ENCODE measurements at places on chromosomes 5 and 9. TPM values are rescaled to one million over a fixed set of nuclear protein-coding genes. Genes with fewer than 3 reads are reported as not detected.

Gene SEC16A
- total RNA-seq = 18.8 TPM

DNA sequence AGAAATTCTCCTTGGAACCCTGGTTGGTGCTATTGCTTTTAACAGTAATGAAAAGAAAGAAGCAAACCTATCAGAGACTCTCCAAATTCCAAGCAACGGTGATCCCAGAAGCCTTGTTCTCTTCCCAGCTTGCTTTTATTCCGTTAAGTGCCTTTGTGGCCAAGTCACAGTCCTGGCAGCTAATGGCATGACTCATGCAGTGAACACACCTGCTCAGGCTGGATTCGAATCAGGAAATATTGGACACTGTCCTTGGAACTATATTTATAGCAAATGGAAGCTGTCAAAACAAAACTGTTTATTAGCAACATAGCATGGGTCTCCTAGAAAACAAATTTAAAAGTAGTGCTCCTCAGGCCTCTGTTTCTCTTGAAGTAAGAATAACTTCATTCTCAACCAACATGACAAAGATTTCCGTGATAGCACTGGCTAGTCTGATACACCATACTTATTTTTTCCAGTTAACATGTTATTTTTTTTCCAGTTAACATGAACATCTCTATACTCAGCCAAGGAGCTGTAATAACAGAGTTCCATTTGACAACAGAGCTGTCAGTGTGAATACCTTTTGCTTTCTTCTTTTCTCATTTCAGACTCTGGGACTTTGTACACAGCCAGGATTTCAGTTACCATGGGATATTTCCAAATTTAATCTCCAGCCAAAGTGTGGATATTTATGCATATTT lies 502.4 kb downstream of the GADD45G start:
- peak; percentile 65 for DNase-seq

- DNase-seq = no peak
Measured at GRCh38 chr5:50967563-50968355, 301.3 kb downstream of the PARP8 start.

GRCh38 chr9:70127036-70127435 lies 83.4 kb downstream of the MAMDC2 start:
- DNase-seq = no peak

GRCh38 chr9:118362596-118362995 lies 658.4 kb downstream of the TLR4 start:
- DNase-seq = no peak

DNA sequence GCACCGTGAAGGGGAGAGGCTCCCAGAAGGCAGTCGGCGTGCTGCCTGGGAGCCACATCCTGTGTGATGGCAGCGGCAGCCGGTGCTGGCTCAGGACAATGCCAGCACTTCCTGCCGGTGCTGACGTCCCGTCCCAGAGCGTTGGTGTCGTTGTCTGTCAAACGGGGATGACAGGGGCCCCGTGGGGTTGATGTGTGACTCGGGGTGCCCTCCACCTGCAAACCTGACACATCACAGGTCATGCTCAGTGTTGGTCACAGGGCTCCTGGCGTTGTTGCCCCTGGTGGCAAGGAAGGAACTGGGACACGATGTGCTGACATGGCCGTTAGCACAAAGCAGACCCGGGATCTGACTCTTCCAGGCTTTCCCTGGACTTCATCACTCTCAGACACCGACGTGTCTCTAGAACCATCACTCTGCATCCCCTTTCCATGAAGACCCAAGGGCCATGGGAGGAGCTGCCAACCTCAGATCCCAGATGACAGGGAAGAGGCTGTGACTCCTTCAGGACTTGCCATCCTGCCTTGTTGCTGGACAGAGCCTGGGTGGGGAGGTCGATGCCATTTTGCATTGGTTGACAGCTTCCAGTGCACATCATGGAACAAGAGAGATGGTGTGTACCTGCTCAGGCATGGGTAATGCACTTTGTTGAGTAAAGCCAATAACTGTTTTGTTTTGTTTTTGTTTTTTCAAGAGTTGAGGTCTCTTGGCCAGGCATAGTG lies 21.5 kb downstream of the PLPP7 start:
- DNase-seq = no peak

Gene CANX
- 155 TPM for total RNA-seq

Gene ZNF483
- 46.7 TPM for total RNA-seq

DNA sequence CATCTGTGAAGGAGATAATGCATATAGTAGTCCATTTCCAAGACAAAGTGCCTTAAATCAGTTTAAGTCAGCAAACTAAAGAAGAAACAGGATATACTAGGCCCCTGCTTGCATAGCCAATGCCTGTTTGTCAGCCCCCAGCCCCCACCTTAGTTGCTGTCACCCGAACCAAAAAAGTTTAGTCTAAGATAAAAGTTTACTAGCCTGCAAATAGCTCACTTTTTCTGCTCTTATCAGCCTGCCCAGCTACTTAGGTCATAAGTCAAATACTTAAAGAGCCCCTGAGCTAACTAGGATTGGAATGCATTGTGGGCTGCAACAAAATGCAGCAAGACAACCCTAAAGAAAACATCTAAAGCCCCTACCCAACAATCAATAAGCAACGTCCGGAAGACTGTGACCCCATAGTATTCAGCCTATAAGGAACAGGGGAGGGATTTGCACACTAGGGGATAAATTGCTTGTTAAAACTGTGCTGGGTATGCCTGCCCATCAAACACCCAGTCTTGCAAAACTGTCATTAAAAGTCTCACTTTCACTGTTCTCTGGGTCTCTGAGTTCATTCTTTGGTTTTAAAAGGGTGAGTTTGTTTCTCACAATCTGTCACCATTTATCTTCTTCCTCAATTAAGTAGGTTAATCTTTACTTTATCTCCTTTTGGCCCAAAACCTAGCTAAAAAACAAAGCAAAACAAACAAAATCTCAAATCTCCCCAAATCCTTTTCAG lies 92.4 kb upstream of the CEP78 start:
- no peak for DNase-seq

DNA sequence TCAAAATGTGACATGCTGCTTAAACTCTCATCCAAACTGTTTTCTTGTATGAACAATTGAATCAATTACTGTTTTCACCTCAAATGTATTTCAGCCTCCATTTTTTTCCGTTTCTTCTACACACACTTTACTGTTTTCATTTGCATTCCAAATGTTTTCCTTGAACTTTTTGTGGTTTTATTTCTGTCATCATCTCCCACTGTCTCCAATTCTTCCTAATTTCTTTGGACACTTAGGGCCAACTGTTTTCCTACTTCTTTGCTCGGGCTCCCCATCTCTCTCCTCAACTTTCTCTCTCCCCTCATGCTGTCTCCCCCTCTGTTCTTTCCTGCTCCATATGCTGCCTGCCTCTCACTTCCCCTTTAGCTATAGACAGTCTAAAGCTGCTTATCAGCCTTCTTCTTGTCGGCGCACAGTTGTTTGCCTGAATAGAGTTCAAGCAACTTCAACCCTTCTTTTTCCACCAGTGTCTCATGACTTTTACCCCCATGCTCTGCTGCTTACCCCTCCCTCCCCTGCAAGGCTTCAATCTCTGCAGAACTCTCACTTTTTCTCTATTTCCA lies 443.4 kb downstream of the DTWD2 start:
- DNase-seq = no peak

Gene BARX1
- total RNA-seq = 0.67 TPM

- no peak for DNase-seq
Measured at GRCh38 chr5:133882846-133883245, 85.6 kb downstream of the C5orf15 start.

Gene FAM200C
- 34.1 TPM for total RNA-seq

DNA sequence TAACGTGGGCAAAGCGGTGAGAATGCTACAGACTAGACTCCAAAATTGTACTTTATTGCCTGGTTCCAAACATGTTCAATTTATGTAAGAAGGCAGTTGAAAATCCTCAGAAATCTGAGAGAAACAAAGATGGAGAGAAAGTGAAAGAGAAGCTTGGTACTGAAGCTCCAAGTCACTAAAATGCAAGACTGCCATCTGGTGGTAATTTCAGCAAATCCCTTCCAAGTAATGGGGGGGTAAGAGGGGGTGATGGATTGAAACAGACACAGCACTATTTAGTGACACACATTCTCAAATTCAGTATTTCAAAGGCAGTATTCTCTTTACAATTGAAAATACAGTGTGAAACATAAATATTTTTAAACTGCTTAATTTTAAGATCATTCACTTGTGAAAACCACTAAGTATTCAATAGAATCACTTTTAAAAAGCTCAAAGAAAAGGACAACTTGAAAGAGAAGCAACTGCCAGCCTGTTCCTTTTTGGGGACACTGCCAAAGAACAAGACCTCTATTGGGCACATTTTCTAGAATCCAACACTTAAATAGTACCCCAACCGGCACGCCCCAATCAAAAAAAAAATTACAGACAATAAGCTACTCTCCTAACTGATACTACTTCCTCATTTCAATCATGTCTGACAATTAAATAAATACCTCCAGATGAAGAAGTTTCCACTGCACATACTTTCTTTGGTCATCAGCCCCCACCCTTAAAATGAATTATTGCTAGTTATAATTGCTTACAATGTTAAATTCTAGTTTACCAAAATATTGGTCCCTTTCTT lies 131.5 kb downstream of the AGTPBP1 start:
- no peak for DNase-seq

DNA sequence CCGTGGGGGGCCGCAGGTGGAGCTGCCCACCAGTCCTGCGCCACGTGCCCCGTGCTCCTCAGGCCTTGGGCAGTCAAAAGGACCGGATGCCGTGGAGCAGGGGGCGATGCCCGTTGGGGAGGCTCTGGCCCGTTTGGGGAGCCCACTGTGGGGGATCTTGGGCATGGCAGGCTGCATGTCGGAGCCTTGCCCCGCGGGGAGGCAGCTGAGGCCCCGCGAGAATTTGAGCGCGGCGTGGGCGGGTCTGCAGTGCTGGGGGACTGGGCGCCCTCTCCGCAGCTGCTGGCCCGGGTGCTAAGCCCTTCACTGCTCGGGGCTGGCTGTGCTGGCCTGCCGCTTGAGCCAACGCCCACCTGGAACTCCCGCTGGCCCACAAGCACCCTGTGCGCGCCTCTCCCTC lies 445.6 kb upstream of the EDIL3 start:
- no peak for DNase-seq

Gene ANXA6
- 249 TPM for total RNA-seq

GRCh38 chr9:64057553-64057952 lies 1227.5 kb downstream of the FOXD4L5 start:
- DNase-seq = no peak

DNA sequence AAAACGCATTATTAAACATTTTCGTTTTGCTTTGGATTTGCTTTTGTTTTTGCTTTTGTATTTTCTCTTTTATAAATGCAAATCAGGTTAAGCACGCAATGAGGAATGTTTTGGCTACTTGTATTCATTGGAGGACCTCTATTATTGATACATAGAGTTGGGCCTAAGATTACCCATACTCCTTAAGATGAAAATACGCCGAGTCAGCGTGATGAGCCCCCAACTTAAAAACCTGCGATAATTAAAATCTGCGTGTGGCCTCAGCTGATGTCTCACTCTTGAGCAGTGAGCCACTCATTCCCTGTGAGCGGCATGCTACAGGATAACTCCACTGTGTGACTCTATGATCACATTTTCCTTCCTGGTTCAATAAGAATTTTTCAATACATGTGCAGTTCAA lies 518.3 kb downstream of the IRX1 start:
- DNase-seq = no peak

Data from uterus (tissue), 4 donors.